ENCODE measurements at places on chromosomes 1 and 21.
A peak's percentile ranks its signal among the peaks of the same experiment; 100 is the strongest.

- DNase-seq: no peak
These were observed 3.5 kb downstream of the ERVH48-1 start for GRCh38 chr21:42921927-42922326.

DNA sequence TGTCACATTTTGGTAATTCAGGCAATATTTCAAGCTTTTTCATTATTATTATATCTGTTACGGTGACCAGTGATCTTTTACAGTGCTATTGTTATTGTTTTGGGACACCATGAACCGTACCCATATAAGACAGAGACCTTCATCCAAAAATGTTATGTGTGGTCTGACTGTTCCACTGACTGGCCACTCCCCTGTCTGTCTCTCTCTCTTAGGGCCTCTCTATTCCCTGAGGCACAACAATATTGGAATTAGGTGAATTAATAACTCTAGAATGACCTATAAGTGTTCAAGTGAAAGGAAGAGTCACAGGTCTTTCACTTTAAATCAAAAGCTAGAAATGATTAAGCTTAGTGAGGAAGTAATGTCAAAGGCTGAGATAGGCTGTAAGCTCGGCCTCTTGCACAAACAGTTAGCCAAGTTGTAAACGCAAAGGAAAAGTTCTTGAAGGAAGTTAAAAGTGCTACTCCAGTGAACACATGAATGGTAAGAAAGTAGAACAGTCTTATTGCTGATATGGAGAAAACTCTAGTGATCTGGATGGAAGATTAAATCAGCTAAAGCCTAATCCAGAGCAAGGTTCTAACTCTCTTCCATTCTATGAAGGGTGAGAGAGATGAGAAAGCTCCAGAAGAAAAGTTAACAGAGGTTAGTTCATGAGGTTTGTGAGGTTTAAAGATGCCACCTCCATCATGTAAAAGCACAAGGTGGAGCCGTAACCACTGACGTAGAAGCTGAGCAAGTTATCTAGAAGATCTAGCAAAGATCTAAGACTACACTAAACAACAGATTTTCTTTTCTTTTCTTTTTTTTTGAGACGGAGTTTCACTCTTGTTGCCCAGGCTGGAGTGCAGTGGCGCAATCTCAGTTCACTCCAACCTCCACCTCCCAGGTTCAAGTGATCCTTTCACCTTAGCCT is 19.7 kb upstream of the DIPK1A start:
- no peak for DNase-seq

DNA sequence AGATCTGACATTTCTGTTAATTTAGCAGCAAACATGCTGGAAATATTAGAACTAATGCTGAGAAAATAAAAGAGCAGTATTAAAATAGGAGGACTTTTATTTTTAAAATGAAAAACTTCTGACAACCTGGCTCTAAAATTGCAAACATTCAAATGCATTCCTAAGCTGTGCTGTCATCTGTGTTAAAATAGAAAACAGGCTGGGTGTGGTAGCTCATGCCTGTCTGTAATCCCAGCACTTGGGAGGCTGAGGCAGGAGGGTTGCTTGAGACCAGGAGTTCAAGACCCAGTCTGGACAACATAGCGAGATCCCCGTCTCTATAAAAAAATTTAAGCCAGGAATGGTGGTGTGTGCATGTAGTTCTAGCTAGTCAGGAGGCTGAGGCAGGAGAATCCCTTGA is 44.6 kb downstream of the MIGA1 start:
- no peak for DNase-seq

DNA sequence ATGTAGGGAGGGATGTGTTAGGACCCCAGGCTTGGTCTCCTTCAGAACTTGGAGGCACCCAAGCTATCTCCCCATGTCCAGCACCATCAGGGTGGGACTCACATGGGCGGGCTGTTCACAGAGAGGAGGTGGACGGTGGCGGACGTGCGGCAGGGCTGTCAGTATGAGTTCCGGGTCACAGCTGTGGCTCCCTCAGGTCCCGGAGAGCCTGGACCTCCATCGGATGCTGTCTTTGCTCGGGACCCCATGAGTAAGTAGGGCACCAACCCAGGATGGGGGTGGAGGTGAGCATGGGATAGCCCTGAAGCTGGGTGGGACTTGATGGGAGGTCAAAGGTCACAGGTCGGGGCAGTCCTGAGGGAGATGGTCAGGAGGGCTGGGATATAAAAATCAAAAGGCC is 27.8 kb downstream of the IGFN1 start:
- no peak for DNase-seq

DNA sequence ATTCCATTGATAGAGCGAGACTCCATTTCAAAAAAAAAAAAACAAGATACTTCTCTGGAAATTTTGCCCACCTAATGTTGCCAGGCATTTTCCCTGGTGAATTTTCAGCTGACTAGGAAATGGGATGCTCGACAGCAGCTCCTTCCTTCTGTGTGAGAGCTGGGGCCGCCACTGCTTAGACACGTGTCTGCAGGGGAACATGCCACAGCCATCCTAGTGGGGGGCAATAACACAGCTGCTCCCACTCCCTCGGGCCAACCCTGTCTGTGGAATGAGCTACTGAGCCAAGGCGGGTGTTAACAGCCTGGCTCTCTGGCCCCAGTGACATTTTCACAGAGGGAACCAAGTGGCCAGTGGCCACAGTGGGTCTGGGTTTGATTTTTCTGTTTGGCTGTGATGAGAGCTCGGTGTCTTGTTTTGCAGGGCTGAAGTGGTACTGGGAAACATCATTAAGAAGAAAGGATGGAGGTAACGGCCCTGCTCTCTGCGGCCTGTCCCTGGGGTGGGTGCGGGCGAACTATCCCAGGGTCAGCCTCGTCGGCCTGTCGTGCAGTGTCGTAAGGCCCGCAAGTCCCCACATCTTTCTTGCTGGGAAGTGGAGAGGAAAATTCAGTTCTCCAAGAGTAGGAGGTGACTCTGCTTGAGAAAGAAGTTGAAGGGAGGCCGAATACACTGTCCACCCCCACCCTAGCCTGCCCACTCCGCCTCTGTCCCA is 39.2 kb downstream of the KCNAB2 start:
- DNase-seq: no peak

GRCh38 chr1:227437495-227438008 is 119.3 kb upstream of the CDC42BPA start:
- peak; percentile 86 for DNase-seq

- DNase-seq: no peak
These were observed 100.7 kb downstream of the FAM78B start for GRCh38 chr1:166066107-166066506.

- peak; percentile 27 for DNase-seq
These were observed 1.0 kb downstream of the DNAJB4 start for GRCh38 chr1:78005755-78006154.

GRCh38 chr1:44631647-44632539 is 42.4 kb downstream of the TMEM53 start:
- DNase-seq: peak; percentile 82
